IPS DF 19.7 (cell line): ENCODE measurements at places on chromosomes 4 and X.

DNA sequence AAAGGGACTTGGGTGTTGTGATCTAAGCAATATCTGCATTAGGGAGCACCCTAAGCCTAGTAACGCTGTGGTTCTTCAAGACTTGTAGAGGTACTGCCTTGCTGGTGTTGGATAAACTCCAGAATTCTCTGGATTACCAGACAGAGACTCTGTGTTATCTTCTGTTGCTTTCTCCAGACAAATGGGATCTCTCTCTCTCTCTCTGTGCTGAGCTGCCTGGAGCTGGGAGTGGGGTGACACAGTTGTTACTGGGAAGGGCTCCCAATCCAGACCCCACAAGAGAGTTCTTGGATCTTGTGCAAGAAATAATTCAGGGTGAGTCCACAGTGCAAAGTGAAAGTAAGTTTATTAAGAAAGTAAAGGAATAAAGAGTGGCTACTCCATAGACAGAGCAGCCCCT, 48.8 kb downstream of the MCUB start:
- DNase-seq = no peak

GRCh38 chr4:173213296-173213695, 44.7 kb downstream of the GALNT7 start:
- no peak for DNase-seq

DNA sequence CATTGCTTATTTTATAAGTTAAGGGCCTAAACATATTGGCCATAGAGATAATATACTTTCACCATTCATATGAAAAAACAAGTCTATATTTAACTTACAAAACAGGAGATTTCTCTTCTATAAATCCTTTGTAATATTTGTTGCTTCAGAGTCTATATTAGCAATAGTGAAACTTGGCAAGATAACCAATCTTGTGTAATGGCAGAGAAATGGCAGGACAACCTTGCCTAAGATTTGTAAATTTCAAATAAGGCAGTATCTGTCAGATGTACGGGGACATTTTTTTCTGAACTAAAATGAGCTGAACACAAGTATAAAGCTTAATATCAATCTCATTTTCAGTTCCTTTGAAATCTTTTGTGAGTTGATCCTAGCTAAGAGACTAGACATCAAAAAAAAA, 17.8 kb upstream of the CPEB2 start:
- no peak for DNase-seq

DNA sequence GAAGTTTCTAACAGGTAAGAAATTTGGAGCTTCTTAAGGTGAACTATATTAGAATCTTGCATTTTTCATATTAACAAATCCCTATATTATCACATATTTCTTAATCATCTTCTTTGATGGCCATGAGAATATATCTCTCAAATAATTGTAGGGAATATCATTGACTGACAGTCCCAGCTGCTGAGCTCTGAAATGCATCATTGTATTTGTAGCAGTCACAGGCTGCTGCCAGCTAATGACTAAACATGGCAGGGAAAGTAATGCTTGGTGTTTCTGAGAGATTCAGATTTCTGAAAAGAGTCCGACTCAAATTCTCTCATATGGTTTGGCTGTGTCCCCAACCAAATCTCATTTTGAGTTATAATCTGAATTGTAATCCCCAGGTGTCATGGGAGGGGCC, 171.9 kb downstream of the TRAM1L1 start:
- DNase-seq = no peak

DNA sequence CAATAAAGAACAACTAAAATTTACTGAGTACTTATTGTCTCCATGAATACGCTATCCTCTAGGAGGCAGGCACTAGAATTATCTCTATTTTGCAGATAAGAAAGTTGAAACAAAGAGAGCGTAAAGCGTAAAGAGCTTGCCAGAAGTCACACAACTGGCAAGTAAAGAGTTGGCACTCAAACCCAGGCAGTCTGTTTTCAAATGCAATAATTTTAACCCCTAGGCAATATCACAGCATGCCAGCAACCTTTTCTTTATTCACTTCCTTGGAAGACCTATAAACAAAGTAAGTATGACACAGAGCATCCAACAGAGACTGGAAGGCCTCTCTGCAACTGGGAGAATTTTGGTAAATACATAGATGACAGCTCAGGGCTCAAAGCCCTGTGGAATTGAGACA, 23.2 kb upstream of the AMELX start:
- DNase-seq = no peak

GRCh38 chr4:109465069-109465468, 31.5 kb downstream of the SEC24B start:
- no peak for DNase-seq

DNA sequence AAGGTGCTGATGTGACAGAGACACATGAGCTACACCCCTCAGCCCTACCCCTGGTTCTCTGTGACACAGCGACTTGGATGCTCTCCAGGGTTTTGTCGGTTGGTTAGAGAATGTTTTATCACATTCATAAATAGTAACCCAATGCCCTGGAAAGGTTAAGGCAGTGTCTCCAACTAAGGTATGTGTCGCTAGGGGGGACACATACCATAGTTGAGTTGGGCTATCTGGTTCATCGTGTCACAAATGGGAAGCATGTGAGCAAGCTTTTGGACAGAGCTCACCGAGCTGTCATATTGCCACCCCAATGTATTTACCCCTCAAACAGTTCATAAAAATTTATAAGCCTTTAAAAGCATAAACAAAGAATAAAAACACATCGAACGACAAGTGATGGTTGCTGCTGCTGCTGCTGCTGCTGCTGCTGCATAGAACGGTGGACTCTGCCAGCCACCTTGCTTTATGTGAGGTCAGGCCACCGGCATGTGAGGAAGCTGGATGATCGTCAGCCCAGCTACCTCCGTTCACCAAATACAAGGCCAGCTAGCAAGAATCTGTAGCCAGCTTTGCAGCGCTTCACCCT, 55.9 kb downstream of the STOX2 start:
- no peak for DNase-seq

DNA sequence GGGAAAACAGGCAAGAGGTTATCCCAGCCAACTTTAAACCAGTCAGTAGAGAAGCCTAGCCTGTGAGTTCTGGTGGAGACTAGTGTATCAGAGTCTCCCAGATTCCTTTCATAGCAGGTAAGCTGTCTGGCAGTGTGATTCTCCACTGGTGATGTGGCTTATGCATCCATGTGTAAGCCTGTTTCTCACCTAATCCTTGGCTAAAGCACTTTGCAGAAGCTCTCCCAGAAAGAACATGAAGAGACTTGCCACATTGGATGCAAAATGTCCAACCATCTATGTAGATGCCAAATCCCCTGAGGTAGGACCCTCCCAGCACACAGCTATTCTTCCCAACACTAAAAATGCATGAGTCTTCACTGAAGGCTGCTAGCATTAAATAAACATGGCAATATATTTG, 111.7 kb downstream of the CHRNA9 start:
- DNase-seq = no peak

DNA sequence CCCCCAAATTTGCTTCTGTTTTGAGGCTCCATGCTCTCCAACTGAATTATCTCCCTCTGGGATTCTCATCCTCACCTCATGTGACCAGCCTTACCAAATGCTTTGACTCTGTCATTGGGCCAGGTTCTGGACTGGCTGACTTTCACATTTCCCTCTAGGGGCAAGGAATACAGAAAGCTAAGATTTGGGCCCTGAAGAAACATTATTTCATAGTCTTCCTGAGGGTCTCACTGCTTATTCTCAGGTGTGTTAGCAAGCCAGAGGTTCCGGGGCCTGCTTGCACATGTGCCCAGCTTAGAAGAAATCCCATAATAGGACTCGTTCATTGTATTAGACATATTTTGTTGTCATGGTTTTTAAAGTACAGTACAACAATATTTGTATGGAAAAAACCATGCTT, 62.6 kb upstream of the TEX13D start:
- DNase-seq = no peak

DNA sequence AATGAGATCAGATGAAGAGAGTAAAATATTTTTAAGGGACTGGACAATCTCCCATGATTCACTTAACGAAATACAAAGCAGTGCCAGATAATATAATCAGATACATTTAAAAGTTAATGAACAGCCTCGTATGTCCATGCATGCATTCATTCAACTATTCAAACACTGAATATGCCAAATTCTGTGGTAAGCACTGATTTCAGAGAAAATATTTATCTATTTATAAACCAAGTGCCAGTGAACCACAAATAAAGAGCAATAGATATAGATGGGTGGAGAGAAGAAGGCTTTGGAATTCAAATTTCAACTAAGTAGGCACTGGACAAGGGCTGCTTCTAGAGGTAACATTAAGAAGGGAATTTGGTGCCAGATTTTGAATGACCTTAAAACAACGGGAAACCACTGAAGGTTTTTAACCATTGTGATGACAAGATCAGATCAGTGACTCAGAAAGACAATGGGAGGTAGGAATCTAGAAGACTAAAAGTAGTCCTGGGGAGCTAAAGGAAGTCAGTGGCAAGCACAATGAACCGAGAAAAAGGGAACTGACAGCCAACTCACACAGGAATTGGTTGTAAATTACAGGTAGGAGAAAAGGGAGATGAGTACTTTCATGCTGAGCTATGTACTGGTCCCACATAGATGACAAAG, 14.2 kb downstream of the ELOVL6 start:
- DNase-seq = no peak

DNA sequence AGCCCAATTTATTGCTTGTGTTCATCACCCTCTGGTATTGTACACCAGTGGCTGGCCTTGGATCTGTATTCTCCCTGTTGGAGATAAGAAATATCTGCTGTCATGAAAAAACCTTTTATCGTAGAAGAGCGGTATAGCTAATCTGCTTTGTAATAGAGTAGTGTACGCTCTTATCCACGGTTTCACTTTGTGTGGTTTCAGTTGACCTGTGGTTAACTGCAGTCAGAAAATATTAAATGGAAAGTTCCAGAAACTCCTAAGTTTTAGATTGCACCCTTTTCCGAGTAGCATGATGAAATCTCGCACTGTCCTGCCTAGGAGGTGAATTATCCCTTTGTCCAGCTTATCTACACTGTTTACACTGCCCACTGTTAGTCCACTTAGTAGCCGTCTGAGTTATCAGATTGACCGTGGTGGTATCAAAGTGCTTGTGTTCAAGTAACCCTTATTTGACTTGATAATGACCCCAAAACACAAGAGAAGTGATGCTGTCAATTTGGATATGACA, 42.4 kb downstream of the KDM6A start:
- no peak for DNase-seq

- no peak for DNase-seq
These were observed 249.8 kb downstream of the ANTXR2 start for GRCh38 chr4:79823148-79823763.

DNA sequence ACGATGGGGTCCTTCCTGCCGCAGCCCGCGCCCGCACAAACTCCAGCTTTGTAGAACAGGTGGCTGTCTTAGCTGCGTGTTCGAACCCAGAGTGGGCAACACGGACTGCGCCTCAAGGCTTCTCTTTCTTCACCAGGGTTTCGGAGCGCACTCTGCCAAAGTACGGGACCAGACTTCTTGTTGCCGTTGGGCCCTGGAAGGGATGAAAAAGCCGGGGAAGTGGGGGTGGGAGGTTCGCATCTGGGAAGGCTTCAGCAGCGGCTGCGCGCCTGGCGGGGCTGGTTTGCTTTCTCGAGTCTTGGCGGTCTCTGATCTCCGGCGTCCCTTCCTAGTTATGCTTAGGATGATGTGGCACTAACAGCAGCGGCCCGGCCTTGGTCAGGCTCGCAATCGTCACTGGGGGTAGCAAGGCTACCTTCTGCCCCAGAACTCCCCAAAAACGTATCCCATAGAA, 673 bp downstream of the PARM1 start:
- DNase-seq = no peak

DNA sequence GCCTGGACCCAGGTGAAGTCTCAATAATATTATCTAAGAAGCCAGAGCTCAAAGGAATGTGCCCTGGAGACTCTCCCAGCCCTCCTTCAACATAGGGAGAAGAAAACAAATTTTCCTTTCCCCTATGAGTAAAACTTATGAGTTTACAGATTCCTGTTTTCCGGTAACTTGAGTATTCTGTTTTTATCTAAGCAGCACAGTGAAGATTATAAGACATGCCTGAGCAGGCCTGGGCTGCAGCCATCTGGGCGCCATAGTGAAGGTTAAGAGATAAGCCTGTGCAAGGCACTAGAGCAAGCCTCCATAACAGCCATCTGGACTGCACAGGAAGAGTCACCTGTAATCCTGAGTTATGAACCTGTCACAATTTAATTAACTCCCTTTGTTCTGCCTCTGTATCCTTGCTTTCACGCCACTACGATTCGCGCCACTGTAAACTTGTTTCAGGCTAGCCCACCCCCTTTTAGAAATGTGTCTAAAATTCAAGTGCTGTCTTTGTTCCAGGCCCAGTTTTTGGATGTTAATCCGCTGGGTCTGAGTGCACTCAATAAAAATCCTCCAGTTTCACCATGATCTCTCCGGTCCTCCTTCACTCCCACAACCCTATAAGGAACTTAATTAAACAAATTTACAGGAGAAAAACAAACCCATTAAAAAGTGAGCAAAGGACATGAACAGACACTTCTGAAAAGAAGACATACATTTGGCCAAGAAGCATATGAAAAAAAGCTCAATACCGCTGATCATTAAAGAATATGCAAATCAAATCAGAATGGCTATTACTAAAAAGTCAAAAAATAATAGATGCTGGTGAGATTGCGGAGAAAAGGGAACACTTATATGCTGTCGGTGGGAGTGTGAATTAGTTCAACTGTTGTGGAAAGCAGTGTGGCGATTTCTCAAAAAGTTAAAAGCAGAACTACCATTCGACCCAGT, 189.5 kb downstream of the APBB2 start:
- peak; percentile 7 for DNase-seq

- no peak for DNase-seq
These were observed 1.6 kb downstream of the SNX25 start for GRCh38 chr4:185211035-185211434.

- DNase-seq = no peak
These were observed 6.7 kb upstream of the TLR1 start for GRCh38 chr4:38811297-38811696.

DNA sequence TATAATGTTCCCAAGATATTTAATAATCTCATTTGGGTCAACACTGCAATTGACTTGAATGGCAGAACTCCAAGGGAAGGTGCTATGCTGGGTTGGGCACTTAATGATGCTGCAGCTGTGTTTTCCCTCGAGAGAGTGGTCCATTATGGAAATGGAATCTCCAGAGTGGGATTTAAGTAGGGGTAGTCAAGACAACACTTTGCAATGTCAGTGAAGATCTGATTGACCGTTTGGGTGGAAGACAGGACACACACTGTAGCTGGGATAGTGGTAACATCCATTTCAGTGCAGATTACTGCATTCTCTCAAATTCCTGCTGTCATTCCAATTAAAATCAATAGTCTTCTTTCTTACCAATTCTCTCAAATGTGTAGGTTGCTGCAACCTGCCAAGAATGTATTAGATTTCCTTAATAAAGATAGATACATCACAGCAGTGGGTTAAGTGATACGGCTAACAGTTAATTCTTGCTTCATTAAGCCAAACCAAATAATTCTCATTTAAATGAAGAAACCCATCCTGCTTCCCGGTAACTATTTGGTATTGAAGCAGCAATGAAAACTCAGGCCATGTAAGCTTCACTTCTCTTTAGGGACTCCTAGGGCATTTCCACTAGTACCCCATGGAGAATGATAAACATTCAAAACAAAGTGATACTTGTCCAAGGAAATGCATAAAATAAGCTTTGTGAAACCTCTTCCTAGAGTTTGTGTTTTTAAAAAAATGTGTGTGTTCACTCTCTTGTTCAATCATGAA, 40.5 kb upstream of the RASGEF1B start:
- DNase-seq = no peak
